Stimulated activated CD4-positive, alpha-beta T cell treated with anti-CD3 and anti-CD28 coated beads, Interleukin-1b, Interleukin-23, amount 100 ng/mL, for 1 hour (primary cell): ENCODE measurements at places on chromosomes 16 and 17.

DNA sequence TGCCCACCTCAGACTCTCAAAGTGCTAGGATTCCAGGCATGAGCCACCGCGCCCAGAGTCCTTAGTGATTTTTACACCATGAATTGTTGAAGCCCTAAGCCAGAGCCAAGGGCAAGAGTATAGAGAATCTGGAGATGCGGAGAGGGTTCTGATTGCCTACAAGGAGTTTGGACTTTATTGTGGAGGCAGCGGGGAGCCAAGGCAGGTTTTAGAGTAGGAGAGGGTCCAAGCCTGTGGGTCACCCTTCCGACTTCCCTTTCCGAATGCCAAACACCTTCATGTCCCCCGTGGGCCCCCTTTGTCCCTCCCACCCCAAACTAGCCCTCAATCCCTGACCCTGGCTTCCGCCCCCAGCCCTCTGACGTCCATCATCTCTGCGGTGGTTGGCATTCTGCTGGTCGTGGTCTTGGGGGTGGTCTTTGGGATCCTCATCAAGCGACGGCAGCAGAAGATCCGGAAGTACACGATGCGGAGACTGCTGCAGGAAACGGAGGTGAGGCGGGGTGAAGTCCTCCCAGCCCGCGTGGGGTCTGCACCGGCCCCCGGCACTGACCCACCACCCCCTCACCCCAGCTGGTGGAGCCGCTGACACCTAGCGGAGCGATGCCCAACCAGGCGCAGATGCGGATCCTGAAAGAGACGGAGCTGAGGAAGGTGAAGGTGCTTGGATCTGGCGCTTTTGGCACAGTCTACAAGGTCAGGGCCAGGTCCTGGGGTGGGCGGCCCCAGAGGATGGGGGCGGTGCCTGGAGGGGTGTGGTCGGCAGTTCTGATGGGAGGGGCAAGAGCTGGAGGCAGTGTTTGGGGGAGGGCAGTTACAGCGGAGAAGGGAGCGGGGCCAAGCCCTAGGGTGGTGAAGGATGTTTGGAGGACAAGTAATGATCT lies 7.1 kb downstream of the MIEN1 start:
- no peak for DNase-seq

DNA sequence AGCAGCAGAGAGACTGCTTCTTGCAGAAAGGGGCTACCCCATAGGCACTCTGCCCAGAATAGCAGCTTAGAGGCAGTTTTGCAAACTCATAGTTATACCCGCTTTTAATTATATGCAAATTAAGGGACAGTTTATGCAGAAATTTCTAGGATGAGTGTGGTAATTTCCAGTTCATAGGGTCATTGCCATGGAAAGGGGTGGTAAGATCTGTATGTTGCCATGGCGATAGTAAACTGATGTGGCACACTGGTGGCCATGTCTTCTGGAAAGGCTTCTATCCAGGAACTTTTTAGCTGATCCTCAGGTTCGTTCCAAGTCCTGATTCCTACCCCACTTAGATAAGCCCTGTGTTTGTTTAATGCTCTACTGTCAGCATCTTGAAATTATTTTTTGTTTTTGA lies 6.2 kb downstream of the STXBP4 start:
- DNase-seq = no peak

- no peak for DNase-seq
Measured at GRCh38 chr17:68378268-68379176, 78.8 kb downstream of the WIPI1 start.

GRCh38 chr16:50696575-50697420 lies 3.4 kb downstream of the NOD2 start:
- DNase-seq = no peak

DNA sequence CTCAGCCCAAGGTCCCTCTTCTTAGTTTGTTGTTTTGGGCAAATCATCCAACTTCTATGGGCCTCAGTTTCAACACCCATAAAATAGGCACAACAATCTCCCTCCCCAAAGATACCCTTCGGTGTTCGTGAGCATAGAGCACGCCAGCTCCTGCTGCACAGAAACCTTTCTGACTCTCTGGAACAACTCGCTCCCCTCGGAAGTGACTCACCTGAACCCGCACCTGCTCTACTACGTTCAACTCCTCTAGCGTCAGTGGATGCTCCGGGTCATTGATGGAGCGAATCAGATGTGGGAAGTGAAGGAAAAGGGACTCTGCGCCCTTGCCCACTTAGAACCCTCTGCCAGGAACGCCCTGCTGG lies 445 bp downstream of the CIAO2B start:
- peak; percentile 16 for DNase-seq

DNA sequence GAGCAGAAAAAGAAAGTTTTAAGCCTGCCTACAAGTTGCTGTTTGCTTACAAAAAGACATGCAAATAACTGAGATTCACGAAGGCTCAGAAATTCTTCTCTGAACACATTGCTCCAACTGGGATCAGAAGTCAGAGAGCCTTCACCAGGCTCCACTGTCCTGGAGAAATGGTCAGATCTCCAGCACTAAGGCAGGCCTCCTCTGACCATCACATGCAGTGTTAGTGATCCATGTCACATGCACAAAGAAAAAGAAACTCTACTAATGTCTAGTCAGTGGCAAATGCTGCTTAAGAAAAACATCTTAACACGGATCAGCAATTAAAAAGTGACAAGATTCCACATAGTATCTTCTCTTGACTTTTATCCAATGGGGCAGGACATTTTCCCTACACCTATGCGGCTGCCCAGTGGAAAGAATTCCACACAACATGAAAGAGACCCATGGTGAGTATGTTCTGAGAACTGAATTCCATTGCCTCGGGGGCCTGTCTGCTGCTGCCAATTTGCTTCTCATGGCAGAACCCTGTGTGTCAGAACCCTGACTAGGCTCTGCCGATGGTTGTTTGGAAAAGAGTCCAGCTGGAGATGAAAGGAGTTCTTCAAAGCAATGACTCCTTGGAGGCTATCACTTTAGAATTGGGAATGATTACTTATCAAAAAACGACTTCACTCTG lies 96.6 kb downstream of the HIC1 start:
- DNase-seq = no peak

GRCh38 chr17:13024526-13025257 lies 6.9 kb upstream of the ELAC2 start:
- DNase-seq = peak; percentile 41

- no peak for DNase-seq
Measured at GRCh38 chr17:82384051-82384729, 12.6 kb downstream of the UTS2R start.

- DNase-seq = no peak
Measured at GRCh38 chr17:49414271-49414621, 436 bp downstream of the PHB1 start.

DNA sequence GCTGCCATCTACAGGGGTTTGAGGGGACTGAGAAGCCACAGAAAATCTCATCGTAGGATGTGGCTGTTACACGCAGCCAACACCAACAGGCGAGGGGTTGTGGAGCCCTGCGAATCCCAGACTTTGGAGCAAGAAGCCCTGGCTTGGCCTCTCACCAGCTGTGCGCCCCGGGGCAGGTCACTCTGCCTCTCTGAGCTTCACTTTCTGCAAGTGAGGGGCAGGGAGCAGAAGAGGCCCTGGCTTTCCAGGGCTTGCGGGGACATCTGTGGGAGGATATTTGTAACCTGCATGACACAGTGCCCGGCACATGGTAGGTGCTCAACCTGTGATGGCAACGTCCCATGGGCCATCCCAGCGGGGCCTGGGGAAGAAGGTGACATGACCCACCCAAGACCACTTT lies 32.9 kb upstream of the CIBAR2 start:
- DNase-seq = no peak

DNA sequence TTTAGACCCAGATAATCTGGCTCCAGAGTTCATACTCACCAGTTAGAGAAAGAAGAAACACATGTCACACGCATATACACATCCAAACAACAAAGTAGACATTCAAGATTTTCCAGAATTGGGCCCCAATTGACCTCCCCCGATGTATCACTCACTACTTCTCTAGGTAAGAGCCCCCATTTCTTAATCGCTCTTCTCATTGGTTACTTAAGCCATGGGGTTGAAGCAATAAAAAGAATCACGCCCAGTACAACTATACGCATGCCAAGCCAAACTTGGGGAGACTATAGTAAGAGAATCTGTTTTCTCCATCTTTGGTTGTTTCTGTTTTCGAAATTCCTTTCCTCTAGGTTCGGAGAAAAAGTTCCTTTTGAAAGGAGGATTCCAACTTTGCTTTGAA lies 565 bp downstream of the DDX52 start:
- DNase-seq = no peak

DNA sequence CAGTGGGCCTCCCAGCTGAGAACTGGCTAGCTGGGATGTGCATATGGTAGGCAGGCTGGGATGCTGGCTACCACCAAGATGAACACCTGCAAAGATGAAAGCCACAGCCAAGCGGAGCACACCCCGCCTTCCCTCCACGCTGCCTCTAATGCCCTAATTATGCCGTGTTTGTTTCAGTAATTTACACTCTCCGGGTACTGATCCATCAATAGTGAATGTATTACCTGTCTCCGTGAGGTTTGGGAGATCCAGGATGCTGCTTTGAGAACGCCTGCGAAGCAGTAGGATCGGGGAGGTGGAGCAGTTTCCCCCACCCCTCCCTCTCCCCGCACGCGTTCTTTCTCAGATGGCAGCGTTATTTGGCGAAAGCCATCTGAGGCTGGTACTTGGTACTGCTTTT lies 28.9 kb upstream of the GSE1 start:
- DNase-seq = no peak

- no peak for DNase-seq
Measured at GRCh38 chr17:21686165-21687015, 5.9 kb upstream of the KCNJ18 start.

DNA sequence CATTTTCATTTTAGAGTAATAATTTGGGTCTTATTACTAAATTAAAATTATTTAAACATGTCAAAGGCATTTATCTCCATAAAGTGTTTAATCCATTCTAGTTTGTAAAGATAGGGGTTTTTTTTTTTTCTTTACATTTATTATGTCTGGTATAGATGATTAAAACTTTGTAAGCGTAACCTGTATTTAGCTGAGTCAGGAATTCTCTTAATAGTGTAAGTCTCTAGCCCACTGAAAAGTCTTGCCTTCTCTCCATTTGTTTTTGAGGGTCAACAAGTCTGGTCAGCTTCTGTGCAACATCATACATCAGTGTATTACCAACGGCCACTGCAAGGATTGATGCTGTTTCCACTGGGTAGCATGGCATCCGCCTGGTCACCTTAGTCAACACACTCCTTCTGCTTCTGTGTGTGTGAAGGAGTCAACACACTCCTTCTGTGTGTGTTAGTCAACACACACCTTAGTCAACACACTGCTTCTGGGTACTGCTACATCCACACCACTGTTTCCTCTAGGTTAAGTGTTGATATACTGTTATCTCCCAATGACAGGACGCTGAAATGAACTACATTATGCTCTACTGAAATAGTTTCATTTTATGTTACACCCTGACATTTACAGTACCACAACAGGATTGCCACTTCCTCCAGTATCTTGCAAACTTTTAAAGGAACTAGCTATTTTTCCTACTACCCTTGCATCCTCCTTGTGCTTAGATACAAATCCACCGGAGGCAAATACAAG lies 37.3 kb upstream of the VWA3A start:
- DNase-seq = no peak

DNA sequence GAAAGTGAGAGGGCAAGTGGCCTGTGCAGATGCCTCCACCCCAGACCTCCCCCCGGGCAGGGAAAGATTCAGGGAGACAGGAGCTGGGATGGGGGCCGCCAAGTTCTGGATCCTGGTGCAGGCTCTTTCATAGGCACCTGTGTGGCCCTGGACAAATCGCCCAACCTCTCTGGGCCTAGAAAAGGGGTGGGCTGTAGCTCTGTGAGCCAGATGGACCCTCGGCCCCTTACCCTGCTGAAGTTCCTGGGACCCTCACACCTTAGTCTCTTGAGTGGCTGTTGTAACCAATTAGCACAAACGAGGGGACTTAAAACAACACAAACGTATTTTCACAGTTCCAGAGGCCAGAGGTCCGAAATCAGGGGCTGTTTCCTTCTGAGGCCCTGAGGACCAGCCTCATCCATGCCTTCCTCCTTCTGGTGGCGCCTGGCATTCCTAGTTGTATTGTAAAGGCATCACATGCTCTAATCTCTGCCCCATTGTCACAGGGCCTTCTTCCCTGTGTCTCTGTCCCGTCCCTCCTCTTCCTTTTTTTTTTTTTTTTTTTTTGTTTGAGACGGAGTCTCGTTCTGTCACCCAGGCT lies 352.6 kb downstream of the SEC14L1 start:
- no peak for DNase-seq

GRCh38 chr16:89367538-89367915 lies 122.8 kb downstream of the ANKRD11 start:
- no peak for DNase-seq

DNA sequence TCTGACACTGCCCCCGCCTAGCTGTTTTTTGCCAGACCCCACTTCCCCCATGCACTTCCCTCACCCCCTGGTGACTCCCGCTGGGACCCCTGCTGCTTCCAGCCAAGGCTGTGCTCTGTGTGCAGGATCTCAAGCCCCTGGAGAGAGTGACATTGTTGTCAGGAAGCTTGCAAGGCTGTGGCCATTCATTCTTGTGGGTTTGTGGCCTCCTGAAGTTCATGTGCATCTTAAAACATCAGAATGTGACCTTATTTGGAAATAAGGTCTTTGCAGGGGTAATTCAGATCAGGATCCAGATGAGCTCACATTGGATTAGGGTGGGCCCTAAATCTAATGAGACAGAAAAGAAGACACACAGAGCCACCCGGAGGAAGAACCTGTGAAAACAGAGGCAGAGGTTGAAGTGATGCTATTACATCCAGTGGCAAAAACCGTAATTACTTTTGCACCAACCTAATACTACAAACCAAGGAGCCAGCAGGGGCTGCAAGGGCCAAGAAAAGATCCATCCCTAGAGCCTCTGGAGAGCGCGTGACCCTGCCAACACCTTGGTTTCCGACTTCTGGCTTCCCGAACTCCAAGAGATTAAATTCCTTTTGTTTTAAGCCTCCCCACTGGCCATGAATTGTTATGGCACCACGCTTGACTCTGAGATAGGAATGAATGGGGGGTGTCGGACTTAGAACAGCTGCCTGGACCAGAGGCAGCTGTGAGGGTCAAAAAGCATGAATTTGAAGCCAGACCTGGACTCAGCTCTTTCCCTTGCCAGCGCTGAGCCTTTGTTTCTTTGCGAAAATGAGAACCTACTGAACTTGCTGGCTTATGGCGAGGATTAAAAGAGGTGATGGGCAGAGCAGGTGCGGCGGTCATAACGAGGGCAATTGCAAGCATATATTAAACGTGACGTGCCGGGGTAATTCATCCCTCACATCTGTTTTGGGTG lies 75.5 kb downstream of the BMERB1 start:
- DNase-seq = no peak

- no peak for DNase-seq
Measured at GRCh38 chr16:10787304-10787703, 31.3 kb downstream of the TVP23A start.

- no peak for DNase-seq
Measured at GRCh38 chr16:12679660-12680272, 123.9 kb downstream of the CPPED1 start.

DNA sequence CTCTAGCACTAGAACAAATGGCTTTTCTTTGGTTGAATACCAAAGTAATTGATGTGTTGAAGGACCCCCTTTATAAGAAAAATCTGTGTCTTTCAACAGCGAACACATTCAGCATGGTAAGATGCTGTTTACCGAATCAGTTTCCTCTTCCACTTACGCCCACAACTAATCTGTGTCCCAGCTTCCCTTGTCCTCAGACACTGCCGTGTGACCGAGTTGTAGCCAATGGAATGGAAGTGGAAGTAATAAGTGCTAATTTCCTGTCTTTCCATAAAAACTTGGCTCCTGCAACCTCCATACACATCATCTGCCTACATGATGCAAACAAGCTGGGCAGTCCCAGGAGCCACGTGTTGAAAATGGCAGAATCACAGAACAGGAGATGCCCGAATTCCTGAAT lies 10.4 kb downstream of the CDIPT start:
- DNase-seq = no peak

GRCh38 chr17:39981207-39981741 lies 667 bp downstream of the PSMD3 start:
- DNase-seq = no peak

GRCh38 chr17:78514521-78514920 lies 62.7 kb downstream of the DNAH17 start:
- no peak for DNase-seq
